ENCODE measurements at places on chromosomes 5 and 9. TPM values are rescaled to one million over a fixed set of nuclear protein-coding genes. Genes with fewer than 3 reads are reported as not detected.

GRCh38 chr5:37375091-37375490, 4.0 kb upstream of the WDR70 start:
- peaks cover 21% of the 10 kb centered on the region for H3K4me1 ChIP-seq
- no peak overlapping the region for H3K27ac ChIP-seq
- no peak for DNase-seq
- no peak overlapping the region for H3K4me3 ChIP-seq
- peaks cover 6% of the 10 kb centered on the region for H3K36me3 ChIP-seq

GRCh38 chr9:82022121-82022520, 33.5 kb downstream of the SPATA31D1 start:
- no peaks in the 10 kb centered on the region for H3K4me1 ChIP-seq
- no peak for DNase-seq
- no peaks in the 10 kb centered on the region for H3K36me3 ChIP-seq
- H3K27me3 ChIP-seq = no peaks in the 10 kb centered on the region

DNA sequence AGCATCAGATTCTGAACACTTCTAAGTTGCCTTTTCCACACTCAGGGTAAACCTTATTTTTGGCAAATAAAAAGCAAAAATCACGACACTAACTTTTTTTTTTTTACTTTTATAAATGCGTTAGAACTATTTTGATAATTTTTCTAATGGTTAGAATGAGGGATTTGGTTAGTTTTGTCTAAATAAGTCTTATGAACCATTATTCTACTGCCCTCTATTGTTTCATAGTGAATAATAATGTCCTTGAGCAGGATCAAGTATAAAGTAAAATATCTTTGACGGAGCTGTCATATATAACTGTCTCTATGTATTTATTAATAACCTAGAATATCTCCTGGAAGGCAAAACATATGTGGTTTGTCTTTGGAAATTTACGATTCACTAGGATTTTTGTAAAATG, 631.8 kb downstream of the GABRG2 start:
- no peak overlapping the region for H3K27ac ChIP-seq
- H3K27me3 ChIP-seq = no peaks in the 10 kb centered on the region
- no peak overlapping the region for H3K4me3 ChIP-seq
- no peaks in the 10 kb centered on the region for H3K36me3 ChIP-seq
- DNase-seq = no peak

GRCh38 chr9:2565676-2566340, 55.8 kb upstream of the VLDLR start:
- H3K4me3 ChIP-seq = no peak overlapping the region
- no peak overlapping the region for H3K27ac ChIP-seq
- no peak for DNase-seq
- no peaks in the 10 kb centered on the region for H3K4me1 ChIP-seq
- H3K36me3 ChIP-seq = no peaks in the 10 kb centered on the region

GRCh38 chr5:175034924-175035323, 310.5 kb downstream of the MSX2 start:
- H3K27ac ChIP-seq = no peak overlapping the region
- DNase-seq = no peak
- H3K36me3 ChIP-seq = no peaks in the 10 kb centered on the region
- H3K4me3 ChIP-seq = no peak overlapping the region
- H3K4me1 ChIP-seq = no peaks in the 10 kb centered on the region

- DNase-seq = no peak
- peaks cover 26% of the 10 kb centered on the region for H3K4me1 ChIP-seq
- H3K27me3 ChIP-seq = no peaks in the 10 kb centered on the region
- H3K27ac ChIP-seq = peak overlapping the region; percentile 55
Observed at GRCh38 chr5:132674671-132675506, 1.1 kb downstream of the IL4 start.

Gene AGTPBP1
- 35.2 TPM for total RNA-seq

Gene SMIM33
- total RNA-seq = 1.1 TPM

Gene CCNO
- not detected for total RNA-seq

Gene CCDC69
- 79.4 TPM for total RNA-seq

Gene MOCS2
- total RNA-seq = 24.3 TPM
